ENCODE measurements at places on chromosomes 3 and 15. TPM values are rescaled to one million over a fixed set of nuclear protein-coding genes. Genes with fewer than 3 reads are reported as not detected.

ATP8B4 gene
- 2.0 TPM for total RNA-seq

HYAL1 gene
- total RNA-seq: 4.6 TPM

GRCh38 chr3:143121241-143122088 is 1.9 kb downstream of the CHST2 start:
- no peak for DNase-seq

SLC7A14 gene
- under 0.01 TPM for total RNA-seq
